ENCODE measurements at places on chromosomes 4 and X.

- DNase-seq: no peak
These were observed 10.4 kb upstream of the PORCN start for GRCh38 chrX:48498374-48498809.

- no peak for DNase-seq
These were observed 102.4 kb upstream of the TMLHE start for GRCh38 chrX:155715141-155715540.

GRCh38 chrX:17299206-17299605 lies 75.8 kb upstream of the NHS start:
- no peak for DNase-seq

- no peak for DNase-seq
These were observed 507 bp downstream of the LIN54 start for GRCh38 chr4:83010111-83010521.

Measured in hippocampal formation (tissue), 2 donors.